ENCODE measurements at places on chromosomes 5 and 9.

- no peak for DNase-seq
Observed at GRCh38 chr5:106154280-106154716, 1516.4 kb downstream of the EFNA5 start.

- no peak for DNase-seq
Observed at GRCh38 chr5:111563031-111563822, 50.9 kb upstream of the STARD4 start.

DNA sequence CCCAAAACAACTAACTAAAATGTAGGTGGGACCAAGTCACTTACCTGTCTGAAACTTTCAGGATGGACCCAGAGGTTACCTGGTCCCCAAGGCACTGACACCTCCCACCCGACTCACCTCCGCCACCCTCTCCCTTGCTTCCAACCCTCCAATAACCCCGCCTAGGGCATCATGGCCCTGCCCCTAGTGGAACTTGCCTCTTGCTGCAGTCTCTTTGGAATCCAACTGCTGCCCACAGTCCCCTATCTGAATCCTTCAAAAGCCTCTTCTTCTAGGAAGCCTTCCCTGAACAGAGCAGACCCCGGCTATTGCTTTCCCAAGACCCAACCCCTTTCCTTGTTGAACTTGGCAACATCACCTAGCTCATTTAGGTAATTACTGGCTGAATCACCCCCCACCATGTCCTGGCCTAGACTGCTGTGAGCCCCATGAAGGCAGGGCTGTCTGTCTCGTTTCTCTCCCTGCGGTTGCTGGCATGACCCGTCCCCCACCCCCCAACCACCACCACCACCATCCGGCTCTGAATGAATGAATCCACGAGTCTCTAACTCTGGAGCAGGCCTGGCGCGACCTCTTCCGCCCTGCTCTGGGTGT lies 9.4 kb downstream of the CRB2 start:
- peak; percentile 62 for DNase-seq

DNA sequence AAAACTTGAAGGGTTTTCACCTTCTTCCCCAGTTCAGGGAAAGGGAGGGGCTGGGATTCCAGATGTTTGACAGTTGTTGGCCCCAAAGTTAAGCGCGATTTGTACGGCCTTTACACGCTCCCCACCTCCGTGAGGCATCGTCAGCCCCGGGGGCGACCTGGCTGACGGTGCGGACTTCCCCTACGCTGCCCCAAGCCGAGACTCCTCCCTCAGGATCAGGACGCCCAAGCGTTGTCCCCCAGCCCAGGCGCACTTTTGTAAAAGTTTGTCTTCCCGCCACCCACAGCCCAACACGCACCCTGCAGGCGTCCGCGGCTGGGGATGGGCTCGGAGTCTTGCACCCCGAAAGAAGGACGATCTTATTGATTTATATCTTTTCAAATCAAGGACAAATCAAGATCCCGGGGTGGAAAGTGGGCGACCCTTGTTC lies 713 bp downstream of the MOB3B start:
- DNase-seq: no peak

Data from Karpas-422 (cell line).